Stimulated activated memory B cell treated with anti-CD40 and anti-IgM and Interleukin-4, amounts not matched to agents 10 μg/mL and 1 μg/mL and 100 μg/mL, for 72 hours (primary cell): ENCODE measurements at places on chromosomes 2 and 18.

GRCh38 chr2:8976442-8977259 is 26.8 kb downstream of the MBOAT2 start:
- H3K36me3 ChIP-seq = no peaks in the 10 kb centered on the region
- H3K27ac ChIP-seq = no peak overlapping the region
- no peaks in the 10 kb centered on the region for H3K4me1 ChIP-seq
- no peaks in the 10 kb centered on the region for H3K27me3 ChIP-seq
- H3K4me3 ChIP-seq = no peak overlapping the region

DNA sequence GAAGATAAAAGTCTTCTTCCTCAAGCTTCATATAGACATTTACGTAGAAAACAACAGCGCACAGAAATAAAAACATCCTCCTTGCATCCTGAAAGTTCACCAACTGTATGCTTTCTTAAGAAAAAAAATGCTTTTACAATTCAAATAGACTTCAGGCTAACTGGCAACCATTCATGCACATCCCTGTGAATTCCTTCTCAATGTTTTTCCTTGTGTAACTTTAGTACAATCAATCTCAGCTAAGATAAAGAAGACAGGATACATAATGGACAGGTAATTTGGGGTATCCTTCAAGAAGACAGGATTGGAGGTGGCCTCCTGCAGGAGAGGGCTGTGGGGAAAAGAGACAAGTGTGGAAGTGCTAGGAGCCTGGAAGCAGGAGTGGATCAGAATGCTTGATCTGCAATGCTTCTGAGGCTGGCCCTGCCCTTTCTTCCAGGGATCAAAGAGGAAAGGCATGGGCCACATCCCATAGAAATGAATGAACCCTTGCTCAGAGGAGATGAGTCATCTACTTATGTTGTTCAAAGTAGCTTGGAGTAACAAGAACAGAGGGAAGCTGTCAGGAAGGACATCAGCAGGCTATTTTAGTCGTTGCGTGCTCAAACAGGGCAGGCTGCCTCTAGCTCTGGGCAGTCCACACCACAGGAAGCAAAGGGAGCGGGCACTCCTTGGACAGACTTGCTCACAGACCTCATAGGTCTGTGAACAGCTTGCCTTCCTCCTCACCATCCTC is 126.6 kb downstream of the TMEM131 start:
- peak overlapping the region; percentile 47 for H3K27ac ChIP-seq
- H3K27me3 ChIP-seq = no peaks in the 10 kb centered on the region
- no peak overlapping the region for H3K4me3 ChIP-seq
- no peak for ATAC-seq
- H3K4me1 ChIP-seq = peaks cover 42% of the 10 kb centered on the region

- H3K4me1 ChIP-seq = peaks cover 20% of the 10 kb centered on the region
- H3K4me3 ChIP-seq = no peak overlapping the region
- no peaks in the 10 kb centered on the region for H3K36me3 ChIP-seq
- no peak overlapping the region for H3K27ac ChIP-seq
- ATAC-seq = no peak
- H3K27me3 ChIP-seq = peaks cover 23% of the 10 kb centered on the region
Observed at GRCh38 chr2:174780191-174780840, 16.0 kb upstream of the CHRNA1 start.

DNA sequence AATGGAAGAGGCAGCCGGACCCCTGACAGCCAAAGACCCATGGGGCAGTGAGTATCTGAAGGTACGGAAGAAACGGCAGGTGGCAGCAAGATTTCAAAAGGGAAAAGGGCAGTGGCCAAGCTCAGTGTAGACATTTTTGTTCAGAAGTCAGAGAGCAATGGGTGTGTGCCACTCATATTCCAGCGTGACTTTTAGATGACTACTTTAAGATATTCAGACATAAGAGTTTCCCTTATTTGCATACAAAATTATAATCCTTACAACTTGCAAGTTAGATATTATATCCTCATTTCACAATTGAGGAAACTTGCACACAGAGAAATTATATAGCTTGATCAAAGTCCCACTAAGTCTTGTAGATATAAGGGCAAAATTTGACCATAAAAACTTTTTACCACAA is 60.7 kb upstream of the CYTIP start:
- no peak for ATAC-seq
- no peak overlapping the region for H3K4me3 ChIP-seq
- no peak overlapping the region for H3K27ac ChIP-seq
- H3K27me3 ChIP-seq = no peaks in the 10 kb centered on the region

- H3K4me3 ChIP-seq = no peak overlapping the region
- H3K36me3 ChIP-seq = peaks cover 27% of the 10 kb centered on the region
- H3K27me3 ChIP-seq = no peaks in the 10 kb centered on the region
Observed at GRCh38 chr2:240593703-240594451, 7.3 kb downstream of the CAPN10 start.

DNA sequence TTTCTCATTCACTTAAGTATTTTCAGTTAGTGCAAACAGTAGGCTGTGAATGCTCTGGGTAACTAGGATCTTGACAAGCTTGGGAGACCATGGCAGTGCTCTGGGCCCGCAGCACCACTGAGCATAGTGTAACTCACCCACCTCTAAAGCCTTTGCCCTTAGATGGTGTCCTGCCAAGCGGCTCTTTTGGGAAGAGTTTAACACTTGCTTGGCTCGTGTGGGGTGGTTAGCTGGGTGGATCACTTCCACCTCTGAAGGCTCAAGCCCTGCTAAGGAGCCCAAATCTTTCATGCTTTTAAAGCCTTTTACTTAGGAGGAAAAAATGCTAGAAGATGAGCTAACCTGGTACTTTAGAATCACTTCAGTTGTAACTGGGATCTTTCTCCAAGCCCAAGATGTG is 33.9 kb downstream of the PTPN18 start:
- peaks cover 67% of the 10 kb centered on the region for H3K4me1 ChIP-seq
- H3K36me3 ChIP-seq = peaks cover 6% of the 10 kb centered on the region
- no peak for ATAC-seq
- peak overlapping the region; percentile 84 for H3K27ac ChIP-seq
- H3K4me3 ChIP-seq = no peak overlapping the region
- no peaks in the 10 kb centered on the region for H3K27me3 ChIP-seq

GRCh38 chr2:208189810-208190503 is at the start of gene C2orf80:
Gene C2orf80 (minus strand): TSS chr2:208190030. CDS start chr2:208186986, 3,044 bp downstream.
- no peak within 1 kb of the TSS for H3K4me3 ChIP-seq
- no peak within 1 kb of the TSS for H3K27ac ChIP-seq
- ATAC-seq = no peak

- no peak for ATAC-seq
- peak overlapping the region; percentile 33 for H3K4me3 ChIP-seq
- H3K36me3 ChIP-seq = no peaks in the 10 kb centered on the region
- H3K27ac ChIP-seq = peak overlapping the region; percentile 88
- no peaks in the 10 kb centered on the region for H3K27me3 ChIP-seq
- H3K4me1 ChIP-seq = peaks cover 72% of the 10 kb centered on the region
Observed at GRCh38 chr2:207504513-207505170, 25.1 kb upstream of the CREB1 start.

- no peak for ATAC-seq
- no peaks in the 10 kb centered on the region for H3K27me3 ChIP-seq
- no peak overlapping the region for H3K4me3 ChIP-seq
- no peak overlapping the region for H3K27ac ChIP-seq
Observed at GRCh38 chr2:202335791-202336467, 40.2 kb upstream of the BMPR2 start.

GRCh38 chr2:177161741-177162460 is 50.7 kb upstream of the HNRNPA3 start:
- ATAC-seq = no peak
- no peak overlapping the region for H3K4me3 ChIP-seq
- no peaks in the 10 kb centered on the region for H3K27me3 ChIP-seq
- peaks cover 19% of the 10 kb centered on the region for H3K4me1 ChIP-seq
- no peaks in the 10 kb centered on the region for H3K36me3 ChIP-seq

DNA sequence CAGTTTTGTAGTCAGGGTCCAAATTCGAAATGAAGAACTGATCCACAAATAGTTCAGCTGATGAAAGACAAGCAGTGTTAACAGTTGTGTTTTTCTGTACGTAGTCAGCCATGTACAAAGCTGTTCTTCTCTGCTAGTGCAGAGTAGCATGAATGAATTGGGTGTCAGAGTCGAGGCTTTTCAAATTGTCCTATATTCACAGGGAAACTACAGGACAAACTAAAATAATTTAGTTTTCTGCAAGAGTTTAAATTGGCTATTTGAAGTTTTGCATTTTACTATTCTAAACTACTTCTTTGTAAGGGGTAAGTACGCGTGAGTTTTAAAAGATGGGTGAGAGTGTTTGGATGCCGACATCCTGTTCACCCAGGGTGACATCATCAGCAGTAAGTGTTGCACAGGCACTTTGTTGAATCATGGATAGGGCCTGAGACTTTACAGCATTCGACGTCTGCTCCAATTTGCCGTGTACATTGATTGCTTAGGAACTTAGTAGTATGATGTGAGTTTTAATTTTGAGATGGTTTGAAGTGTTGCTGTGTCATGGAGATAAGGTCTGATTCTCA is 147.2 kb upstream of the NFATC1 start:
- H3K27ac ChIP-seq = no peak overlapping the region
- no peak for ATAC-seq
- H3K27me3 ChIP-seq = no peaks in the 10 kb centered on the region
- no peak overlapping the region for H3K4me3 ChIP-seq
- H3K36me3 ChIP-seq = peaks cover 8% of the 10 kb centered on the region

- H3K4me1 ChIP-seq = no peaks in the 10 kb centered on the region
- no peak overlapping the region for H3K27ac ChIP-seq
- no peaks in the 10 kb centered on the region for H3K36me3 ChIP-seq
- ATAC-seq = no peak
Observed at GRCh38 chr2:102698369-102699111, 63.3 kb upstream of the TMEM182 start.

- H3K4me1 ChIP-seq = no peaks in the 10 kb centered on the region
- no peak for ATAC-seq
- no peak overlapping the region for H3K27ac ChIP-seq
- no peak overlapping the region for H3K4me3 ChIP-seq
Observed at GRCh38 chr2:19671916-19672315, 229.9 kb downstream of the TTC32 start.

DNA sequence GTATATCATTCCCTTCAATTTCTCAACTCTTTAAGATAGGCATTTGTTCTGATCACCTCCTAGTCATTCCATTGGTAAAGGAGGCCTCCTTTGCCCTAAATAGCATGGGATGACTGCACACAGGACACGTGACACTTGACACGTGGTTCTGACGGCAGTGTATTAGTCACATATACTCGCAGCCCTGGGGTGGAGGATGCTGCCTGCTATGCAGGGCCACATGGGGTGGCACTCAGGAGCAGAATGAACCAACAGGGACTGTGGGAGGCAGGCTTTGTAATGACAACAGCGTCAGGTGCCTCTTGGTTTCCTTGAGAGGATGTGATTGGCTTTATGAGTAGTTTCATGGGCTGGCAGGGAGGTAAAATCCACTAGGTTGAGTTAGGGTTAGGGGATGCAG is 9.3 kb upstream of the KCNS3 start:
- H3K27ac ChIP-seq = no peak overlapping the region
- H3K4me1 ChIP-seq = no peaks in the 10 kb centered on the region
- no peak overlapping the region for H3K4me3 ChIP-seq
- H3K27me3 ChIP-seq = peaks cover 29% of the 10 kb centered on the region
- no peak for ATAC-seq

GRCh38 chr18:78973357-78974083 is 6.1 kb upstream of the SALL3 start:
- no peak overlapping the region for H3K4me3 ChIP-seq
- ATAC-seq = no peak
- H3K4me1 ChIP-seq = peaks cover 13% of the 10 kb centered on the region
- H3K36me3 ChIP-seq = no peaks in the 10 kb centered on the region
